ENCODE measurements at places on chromosomes 3 and 15.

DNA sequence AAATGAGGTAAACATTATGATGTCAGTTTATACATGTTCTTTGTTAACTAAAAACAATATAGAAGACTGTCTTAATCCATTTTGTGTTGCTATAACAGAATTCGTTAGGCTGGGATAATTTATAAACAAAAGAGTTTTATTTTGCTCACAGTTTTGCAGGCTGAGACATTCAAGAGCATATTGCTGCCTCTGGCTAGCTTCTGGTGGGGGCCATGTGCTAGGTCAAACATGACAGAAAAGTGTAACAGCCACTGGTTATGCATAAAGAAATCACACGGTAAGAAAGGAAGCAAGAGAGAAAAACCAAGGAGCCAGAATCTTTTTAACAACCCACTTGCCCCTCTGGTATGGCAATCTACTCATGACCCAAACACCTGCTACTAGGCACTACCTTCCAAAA is 776.7 kb downstream of the PLOD2 start:
- DNase-seq = no peak

GRCh38 chr3:72969766-72970165 is 26.8 kb upstream of the PPP4R2 start:
- DNase-seq = no peak

DNA sequence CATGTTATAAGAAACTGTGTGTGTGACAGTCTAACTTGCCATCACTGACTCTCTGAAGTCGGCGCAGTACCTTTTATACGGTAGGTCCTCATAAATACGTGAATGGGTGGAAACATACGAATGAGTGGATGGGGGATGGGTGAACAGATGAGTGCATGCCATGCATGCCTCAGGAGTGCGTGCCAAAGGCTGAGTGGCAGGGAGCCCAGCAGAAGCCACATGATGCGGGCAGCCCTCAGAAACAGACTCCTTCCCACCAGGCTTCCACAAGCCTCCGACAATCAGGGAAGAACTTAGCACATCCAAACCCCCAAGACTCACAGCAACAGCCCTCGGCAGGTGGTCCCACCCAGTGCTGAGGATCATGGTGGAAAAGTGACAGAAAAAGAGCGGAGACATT is 16.7 kb downstream of the HCN4 start:
- no peak for DNase-seq

DNA sequence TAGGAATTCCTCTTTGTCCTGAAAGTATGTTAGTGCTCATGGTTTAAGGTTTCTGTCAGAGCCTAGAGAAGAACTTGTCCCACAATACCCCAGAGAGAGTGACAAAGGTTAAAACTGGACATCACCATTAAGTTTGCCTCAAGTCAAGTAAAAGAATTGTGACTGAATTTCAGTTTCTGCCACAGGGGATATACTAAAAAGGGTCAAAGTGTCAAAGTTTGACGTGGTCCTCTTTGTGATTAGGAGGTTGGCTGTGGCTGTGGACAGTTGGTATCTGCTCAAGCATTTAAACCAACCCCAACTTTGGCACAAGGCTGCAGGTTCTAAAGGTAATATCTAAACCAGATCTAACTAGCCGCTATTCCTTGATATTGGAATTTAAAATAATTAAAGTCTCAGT is 26.1 kb downstream of the FMN1 start:
- DNase-seq = no peak

DNA sequence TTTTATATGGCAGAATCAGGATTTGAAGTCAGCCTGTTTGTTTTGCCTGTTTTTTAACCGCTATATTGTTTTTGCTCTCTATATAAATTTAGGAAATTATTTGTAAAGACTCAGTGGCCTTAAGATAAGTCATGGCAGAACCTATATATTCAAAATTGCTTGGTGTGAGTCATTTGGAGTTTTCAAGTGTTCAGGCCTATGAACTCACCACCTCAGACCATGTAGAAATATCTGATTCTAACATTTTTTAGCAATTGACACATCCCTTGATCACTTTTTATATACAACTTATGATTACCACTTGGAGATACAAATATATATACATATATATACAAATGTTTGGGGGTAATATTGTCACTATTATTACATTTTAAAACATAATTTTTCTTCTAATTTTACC is 95.7 kb downstream of the VGLL3 start:
- DNase-seq = no peak

- no peak for DNase-seq
Observed at GRCh38 chr15:77713281-77713680, 80.6 kb upstream of the LINGO1 start.

GRCh38 chr3:2657971-2658370 is 452.2 kb downstream of the IL5RA start:
- DNase-seq = no peak
